ENCODE measurements at places on chromosomes 5 and 9.

- DNase-seq: no peak
These were observed 276.0 kb upstream of the DMRT1 start for GRCh38 chr9:565528-565927.

GRCh38 chr5:78640662-78641474, 7.7 kb downstream of the LHFPL2 start:
- DNase-seq: no peak

DNA sequence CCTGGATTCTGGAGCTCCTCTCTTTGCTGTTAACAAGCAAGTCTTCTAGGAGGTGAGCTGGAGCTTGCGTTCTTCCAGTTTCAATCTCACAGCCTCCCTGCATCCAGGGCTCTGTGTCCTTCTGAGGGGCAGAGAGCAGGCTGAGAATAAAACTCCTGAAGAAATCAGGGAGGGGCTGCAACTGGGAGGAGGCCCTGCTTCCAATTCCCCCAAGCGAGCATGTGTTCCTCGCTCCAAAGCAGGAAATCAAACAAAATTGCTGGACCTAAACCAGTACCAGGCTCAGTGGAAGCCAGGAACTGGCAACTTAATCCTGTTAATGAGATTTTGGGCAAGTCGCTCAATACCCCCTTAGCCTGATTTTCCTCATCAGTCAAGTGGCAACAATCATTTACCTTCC, 181.8 kb downstream of the ASTN2 start:
- DNase-seq: peak; percentile 70

DNA sequence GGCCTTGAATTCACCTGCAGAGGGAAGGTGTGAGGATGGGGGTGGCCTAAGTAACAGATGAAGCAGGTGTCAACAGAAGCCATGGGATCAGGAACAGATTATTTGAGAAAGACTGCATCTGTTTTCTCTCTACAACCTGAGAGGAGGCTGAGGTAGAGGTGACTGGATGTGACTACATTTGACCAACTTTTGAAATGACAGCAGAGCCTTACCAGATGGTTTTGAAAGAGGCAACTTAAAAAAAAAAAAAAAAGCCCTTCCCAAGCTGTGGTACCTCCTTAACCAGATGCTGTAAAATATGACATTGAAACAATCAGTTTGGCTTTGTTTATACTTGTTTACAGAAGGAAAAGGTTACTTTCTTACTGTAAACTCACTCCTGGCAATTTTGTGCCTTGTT, 108.6 kb downstream of the TRIO start:
- no peak for DNase-seq

DNA sequence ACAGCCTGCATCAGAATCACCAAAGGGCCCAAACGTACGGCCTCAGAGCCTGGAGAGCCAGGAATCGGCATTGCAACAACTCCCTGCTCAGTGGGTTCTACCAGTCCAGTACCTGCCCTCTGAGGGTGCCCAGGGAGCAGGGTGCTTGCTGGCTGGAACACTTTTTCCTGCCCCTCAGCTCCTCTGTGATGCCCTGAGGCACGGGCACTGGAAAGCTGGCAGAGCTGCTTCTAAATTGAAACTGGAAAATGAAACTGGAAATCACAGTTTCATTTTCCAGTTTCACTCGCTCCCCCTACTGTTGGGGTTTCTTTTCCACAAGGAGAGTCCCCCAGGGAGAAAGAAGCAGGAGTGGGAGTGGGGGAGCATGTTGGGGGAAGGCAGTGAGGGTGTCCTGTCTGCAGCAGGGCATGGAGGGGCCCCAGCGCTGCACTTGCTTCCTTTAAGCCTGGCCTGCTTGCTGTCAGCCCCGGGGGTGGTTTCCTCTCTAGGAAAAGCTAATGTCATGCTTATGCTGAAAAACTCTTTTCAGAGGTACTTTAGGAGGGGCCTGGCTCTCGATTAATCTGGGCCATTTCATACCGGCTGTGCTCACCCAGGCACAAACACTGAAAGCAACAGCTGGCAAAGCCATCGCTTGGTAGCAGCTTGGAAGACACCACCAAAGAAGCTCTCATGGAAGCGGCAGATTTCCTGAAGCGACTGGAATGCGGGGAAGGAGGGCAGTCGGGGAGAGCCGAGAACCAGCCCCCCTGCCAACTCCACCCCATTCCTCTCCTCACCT, 26.2 kb downstream of the IRF1 start:
- DNase-seq: peak; percentile 51

DNA sequence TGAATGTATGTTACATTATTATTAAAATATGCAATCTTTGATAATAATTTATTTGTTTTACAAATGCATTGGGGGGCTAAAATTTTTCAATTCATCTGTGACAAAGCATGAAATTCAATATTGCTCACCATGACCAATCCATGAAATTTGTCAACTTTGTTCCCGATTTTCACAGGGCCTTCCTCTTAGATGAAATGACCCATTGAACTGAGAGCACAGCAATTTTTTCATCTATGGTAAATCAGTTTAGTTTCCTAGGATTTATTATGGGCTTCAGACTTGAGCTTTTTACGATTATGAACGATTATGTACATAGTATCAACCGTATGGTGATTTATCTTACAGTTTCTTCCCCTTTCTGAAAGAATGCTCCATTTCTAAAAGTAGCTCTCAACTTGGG, 157.3 kb downstream of the KIAA0825 start:
- DNase-seq: no peak

- DNase-seq: no peak
These were observed 252.2 kb downstream of the GOLPH3 start for GRCh38 chr5:31921852-31922305.

Data from dorsolateral prefrontal cortex (tissue), 122 donors.